ENCODE measurements at places on chromosomes 3 and 15. TPM values are rescaled to one million over a fixed set of nuclear protein-coding genes. Genes with fewer than 3 reads are reported as not detected.

DNA sequence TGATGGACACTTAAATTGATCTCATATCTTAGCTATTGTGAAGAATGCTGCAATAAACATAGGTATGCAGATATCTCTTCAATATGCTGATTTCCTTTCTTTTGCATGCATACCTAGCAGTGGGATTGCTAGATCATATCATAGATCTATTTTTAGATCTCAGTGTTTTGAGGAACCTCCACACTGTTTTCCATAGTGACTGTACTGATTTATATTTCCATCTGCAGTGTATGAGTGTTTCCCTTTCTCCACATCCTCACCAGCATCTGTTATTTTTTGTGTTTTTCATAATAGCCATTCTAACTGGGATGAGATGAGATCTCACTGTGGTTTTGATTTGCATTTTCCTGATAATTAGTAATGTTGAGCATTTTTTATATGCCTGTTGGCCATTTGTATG is 17.1 kb upstream of the RASA2 start:
- no peak for DNase-seq

- DNase-seq: no peak
These were observed 42.8 kb upstream of the FEZF2 start for GRCh38 chr3:62416144-62416543.

DNA sequence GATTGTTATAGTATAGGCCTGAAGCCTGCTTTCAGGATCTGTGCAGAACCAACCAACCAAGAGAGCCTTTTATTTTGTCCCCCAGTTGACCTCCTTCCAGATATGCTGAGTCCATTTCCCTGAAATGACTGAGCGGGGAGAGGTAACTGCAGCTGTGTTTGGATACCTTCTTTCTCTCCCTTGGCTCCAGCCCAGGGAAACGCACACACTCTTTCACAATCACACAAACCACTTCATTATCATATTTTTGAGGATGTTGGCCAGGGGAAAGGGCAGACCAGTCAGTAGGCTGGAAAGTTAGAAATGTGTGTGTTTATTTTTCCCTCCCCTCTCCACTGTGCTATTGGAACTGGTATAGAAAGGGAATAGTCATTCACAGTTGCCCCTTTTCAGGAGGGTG is 417.7 kb upstream of the TBL1XR1 start:
- DNase-seq: no peak

- DNase-seq: no peak
These were observed 46.1 kb upstream of the MRPS22 start for GRCh38 chr3:139297588-139298311.

DNA sequence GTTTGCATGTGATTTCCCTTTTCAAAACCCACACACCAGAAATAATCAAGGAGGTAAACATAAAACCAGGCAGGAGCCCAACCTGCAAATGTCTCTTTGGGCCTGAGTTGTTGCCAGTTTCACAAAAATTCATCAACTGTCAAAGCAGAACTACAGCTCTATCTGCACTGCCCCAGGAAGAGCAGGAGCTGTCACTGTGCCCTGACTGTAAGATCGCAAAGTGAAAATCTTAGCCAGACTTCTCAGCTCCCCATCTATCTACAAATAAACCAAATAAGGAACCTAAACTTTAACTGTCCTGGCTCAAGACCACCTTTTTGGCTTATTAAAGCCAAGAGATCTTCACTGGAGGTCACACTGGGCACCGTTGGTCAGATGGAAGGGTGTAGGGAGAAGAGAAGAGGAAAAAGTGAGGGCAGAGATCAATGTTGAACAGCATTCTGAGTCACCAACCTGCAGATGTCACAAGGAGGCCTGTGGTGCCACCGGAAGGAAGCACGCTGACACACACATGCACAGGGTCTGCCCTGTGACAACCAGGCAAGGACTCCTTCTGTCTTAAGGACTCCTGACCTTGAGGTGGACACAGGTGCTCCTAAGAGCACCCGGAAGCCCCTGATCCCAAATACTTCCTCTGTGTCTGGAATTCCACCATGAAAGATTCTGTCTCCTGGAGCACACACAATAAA is 58.7 kb downstream of the RPN1 start:
- no peak for DNase-seq

DNA sequence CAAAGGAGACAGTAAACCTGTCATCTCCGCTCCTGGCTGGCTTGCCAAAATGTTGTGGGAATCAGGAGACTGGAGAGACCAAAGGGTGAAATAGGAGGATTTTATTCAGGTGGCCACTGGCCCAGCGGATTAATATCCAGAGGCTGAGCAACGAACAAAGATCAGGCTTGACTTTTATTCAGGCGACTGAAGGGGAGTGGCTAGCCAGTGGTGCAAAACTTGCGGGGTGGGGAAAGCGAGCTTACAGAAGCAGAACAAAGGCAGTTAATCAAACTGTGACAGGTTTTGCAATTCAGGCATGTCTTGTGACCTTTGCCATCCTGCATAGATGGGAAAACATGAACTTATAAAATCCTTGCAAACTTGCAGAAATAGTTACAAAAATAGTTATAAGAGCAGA is 19.8 kb upstream of the ACAD9 start:
- no peak for DNase-seq

LINGO1 gene
- not detected for total RNA-seq

DNA sequence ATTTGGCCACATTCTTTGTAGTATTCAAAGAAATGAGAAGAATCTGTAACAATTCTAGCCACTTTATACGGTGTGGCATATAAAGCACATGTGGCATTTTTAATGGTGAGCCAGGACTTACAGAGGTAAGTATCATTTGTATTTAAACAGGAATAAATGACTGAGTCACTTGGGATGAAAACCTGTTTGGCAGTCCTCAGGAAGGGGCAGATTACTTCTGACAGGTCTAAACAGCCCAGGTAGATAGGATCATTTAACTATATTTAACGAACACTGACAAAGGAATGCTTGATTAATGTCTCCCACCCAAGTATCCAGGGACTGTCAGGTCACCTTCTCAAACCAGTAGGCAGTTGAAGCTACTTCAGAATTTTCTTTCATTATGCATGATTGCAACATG is 241.5 kb upstream of the SATB1 start:
- no peak for DNase-seq

GRCh38 chr3:189937302-189938127 is 183.2 kb downstream of the P3H2 start:
- DNase-seq: no peak

DNA sequence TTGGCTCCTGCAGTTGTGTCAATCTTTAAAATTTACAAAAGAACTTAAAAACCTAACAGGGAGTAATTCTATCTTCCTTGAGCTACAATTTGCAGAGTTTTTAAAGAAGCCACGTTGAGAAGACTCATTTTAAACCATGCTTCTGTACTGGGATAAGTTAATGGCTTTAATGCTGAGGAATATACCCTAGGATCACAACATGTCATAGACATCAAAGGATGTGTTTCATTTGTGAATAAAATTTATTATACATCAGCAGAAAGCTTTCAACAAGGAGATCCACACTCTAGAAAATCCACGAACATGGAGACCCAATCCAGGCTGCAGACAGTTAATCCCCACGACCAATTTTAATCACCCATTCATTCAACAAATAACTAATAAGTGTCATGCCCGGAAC is 297.2 kb downstream of the MAGI1 start:
- no peak for DNase-seq

DNA sequence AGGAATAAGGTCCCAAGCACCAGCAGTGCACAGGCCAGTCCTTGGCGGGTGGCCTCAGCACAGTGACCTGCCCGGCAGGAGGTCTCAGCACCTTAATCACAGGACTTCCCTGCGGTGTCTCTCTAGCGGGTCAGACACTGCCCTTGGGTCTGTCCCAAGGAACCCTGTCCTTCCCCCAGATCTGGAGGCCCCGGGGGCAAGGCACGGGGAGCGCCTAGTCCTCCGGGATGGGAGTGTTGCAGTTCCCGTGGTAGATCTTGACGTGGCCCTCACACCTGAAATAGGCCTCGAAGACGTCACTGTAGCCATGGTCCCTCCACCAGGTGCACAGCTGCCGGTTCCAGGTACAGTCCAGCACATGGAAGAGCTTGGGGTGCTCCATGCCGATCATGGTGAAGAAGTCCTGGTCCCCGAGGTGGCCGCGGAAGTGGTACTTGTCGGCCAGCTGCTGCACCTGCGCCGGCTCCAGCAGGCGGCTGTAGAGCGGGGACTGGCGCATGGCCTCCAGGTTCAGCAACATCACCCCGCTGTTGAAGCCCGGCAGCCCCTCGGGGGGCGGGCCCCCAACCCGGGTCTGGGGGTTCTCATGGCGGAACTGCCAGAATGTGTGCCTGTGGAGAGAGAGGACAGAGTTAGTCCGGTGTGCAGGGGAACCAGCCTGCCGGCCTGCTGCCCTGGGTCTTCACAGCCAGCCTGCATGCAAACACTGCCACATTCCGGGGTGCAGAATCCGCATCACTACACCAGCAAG is 201.3 kb downstream of the XXYLT1 start:
- DNase-seq: no peak

DNA sequence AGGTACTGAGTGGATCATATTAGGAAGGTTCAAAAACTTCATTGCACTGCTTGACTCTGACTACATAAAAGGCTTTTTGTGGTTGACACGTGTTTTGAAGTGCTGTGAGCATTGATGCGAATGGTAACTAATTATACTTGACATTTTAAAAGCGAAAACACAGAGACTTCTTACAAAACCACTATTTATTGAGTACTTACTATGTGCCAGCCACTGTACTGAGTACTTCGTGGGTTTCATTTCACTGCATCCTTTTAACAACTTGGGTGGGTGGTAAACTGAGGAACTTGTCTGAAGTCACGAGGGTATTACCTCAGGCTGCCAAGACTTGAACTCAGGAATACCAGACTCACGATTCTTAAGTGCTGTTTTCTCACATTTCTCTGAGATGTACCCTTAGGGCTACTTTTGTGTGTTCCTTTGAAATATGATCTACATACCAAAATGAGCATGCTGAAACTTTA is 45.3 kb upstream of the PPP4R2 start:
- DNase-seq: no peak

- no peak for DNase-seq
These were observed 121.0 kb downstream of the TFDP2 start for GRCh38 chr3:142028243-142028777.

GRCh38 chr3:88410259-88410658 is 260.5 kb downstream of the C3orf38 start:
- DNase-seq: no peak

DNA sequence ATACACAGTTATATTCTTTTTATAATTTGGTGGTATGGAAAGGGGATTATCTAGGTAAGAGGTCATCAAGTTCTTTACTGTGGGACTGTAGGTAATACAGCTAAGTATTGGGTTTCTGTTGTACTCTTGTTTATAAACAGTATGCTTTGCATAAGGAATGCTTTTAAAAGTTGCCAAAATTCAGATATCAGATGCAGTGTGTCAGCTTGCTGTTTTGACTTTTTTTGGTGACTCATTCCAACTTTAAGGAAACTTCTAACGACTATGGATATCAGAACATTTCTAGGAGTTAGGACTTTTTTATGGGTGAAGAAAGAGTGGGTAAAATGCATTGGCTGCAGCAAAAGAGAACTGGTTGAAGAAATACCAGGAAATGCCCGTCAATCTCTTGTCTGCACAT is 2.8 kb downstream of the SCAANT1 start:
- no peak for DNase-seq

DNA sequence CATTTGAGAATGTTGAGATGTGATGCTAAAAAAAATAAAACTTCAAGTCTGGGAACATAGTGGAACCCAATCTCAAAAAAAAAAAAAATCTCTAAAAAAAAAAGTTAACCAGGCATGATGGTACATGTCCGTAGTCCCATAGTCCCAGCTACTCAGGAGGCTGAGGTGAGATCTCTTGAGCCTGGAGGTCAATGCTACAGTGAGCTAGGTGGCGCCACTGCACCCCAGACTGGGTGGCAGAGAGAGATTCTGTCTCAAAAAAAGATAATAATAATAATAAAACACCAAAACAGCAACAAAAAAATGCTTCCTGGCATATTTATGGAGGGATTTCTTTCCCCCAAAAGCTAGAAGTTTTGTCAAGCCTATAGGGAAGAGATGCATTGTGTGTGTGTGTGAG is 361.6 kb downstream of the ROBO1 start:
- no peak for DNase-seq

GRCh38 chr15:100764778-100765466 is 114.7 kb upstream of the ALDH1A3 start:
- DNase-seq: no peak

ST3GAL6 gene
- total RNA-seq: 0.64 TPM

GRCh38 chr3:46462511-46462910 is 2.2 kb downstream of the LTF start:
- DNase-seq: no peak

DNA sequence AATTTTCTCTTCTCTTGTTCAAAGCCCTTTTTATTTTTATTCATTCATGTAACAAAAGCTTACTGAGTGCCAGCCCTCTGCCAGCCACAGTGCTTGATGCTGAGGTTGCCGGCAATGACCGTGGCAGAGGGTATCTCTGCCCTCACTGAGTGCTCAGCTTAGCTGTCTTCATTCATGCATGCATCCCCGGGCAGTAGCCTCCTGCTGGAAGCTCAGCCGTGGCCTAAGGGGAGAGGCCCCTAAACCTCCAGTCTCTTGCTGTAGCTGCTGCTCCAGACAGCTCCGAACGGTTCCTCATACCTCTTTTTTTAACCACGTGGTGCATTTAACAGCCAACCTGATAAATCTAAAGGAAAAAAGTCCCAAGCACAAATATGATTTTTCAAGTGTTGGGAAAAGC is 34.6 kb upstream of the CCDC66 start:
- DNase-seq: no peak

- no peak for DNase-seq
These were observed 31.6 kb downstream of the KLHL25 start for GRCh38 chr15:85763157-85763556.

DNA sequence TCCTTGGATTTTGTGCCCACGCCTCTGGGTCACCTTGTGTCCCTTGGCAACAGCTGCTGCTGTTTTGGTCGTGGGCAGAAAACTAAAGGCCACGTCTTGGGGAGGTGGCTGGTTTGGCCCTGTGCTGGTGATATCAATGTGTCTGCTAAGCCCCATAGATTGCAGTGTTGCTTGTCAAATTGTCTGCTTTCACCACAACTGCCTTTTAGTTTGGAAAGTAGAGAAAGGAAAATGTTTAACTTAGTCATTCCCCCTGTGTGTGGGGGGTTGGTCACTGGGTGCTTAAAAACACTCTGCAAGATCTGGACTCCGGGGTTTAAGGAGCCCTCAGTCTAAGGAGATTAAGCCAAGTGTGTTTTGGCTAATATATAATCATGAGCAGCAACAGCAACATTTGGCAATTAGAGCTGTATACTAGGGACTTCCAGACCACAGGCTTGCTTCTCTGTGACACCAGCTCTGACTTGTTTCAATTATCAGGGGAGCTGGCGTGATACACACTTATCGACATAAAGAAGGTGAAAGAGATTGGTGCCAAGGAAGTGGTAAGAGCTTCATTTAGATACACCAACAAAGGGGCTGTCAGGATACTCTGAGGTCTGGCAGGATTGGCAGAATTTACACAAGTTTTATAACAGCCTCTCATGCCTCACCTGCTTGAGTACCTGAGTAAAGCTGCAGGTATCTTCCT is 3.5 kb downstream of the SMAD3 start:
- no peak for DNase-seq

GJD2 gene
- total RNA-seq: not detected

GRCh38 chr15:93170329-93170728 is 81.3 kb upstream of the RGMA start:
- no peak for DNase-seq

Data from activated naive CD4-positive, alpha-beta T cell treated with anti-CD3 and anti-CD28 coated beads, Interleukin-2, amount 50 U/mL, for 72 hours (primary cell).